Stimulated activated CD4-positive, alpha-beta T cell treated with anti-CD3 and anti-CD28 coated beads, Interleukin-1b, Interleukin-23, amount 100 ng/mL, for 24 hours (primary cell): ENCODE measurements at places on chromosomes 6 and 20.

DNA sequence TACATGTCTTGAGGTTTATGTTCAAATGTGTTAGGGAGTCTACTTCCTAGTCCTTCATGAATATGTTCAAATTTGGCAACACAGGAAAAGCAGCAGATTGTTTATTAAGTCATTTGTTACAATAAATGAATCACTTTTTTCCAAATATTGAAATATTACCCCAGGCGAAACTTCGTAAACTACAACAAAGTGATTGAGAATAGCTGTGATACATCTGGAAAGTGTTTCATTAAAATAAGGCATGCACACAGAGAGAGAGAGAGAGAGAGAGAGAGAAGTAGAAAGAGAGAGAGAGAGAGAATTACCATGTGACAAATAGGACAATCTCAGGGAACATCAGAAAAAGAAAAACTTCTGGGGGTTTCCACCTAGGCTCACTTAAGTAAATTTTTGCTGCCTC is 363.1 kb upstream of the PTCHD4 start:
- DNase-seq: no peak

DNA sequence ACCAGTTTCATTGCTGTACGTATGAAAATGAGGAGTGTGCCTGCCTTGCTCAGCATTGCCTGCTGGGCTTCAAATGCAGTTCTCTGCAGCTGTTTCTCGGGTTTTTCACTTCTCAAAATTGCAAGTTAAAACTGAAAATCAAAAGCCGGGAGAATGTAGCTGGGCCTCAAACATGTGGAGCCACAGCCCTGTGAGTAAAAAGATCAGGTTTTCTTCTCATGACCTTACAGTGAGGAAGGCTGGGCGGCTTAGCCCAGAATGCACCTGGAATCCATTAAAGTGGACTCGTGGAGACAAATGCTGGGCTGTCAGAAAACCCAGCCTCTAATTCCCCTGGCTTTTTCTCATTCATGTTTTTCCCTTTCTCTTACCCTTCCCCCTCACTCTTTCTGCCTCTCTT is 34.4 kb downstream of the DSE start:
- DNase-seq: no peak

DNA sequence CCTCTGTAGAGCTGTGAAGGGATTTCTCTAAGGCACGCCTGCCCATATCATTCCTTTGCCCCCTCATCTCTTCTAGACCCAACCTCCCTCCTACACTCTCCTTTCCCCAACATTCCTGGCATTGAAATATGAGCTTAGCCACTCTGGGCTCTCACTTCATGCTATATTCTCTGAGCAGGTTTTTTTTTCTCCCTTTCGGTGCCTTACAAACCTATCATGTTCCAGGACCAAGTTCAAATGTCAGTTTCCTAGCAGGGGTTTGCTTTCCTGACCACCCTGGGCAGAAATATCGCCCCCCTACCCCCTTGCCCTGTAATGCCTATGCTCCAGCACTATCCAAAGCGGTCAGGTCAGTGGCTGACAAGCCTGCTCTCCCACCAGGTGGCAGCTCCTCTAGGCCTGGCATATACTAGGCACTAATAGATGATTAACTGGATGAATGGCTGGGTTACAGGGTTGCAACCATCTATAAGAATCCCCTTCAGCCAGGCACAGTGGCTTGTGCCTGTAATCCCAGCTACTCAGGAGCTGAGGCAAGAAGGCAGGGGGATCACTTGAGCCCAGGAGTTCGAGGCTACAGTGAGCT is 25.7 kb upstream of the AAR2 start:
- no peak for DNase-seq

DNA sequence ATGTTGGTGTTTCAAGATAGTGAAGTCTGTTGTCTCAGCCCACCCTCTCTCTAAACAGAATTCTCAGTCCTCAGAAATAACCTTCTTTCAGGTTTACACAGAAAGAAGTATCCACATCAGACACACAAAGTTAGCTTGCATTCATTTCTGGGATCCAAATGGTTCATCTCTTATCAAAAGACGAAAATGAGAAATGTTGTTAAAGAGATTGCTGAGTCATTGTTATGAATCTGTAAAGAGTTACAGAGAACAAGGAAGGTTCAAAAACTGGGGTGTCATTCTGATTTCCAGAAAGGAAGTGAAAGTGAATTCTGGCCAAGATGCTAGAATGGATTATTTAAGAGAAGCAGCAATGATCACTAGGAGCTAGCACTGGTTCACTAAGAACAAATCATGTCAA is 90.5 kb upstream of the ATXN1 start:
- no peak for DNase-seq

DNA sequence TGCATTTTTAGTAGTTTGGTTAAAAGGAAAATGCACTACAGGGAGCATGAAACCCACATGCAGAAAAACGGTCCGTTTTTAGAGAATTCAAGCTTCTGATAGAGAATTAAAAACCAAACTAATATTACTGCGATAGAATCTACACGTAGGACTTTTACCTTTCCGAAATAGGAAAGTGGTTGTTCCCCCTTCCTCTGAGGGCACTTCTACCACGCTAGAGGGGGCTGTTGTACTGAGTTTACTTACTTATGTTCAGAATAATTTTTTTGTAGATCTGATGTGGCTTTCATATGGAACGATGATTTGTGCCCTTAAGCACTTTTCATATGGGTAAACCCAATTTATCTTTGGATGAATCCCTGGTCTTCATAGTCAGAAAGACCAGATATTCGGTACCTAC is 264.3 kb upstream of the PLN start:
- no peak for DNase-seq

GRCh38 chr6:131059486-131059885 is 3.6 kb downstream of the EPB41L2 start:
- DNase-seq: no peak

- no peak for DNase-seq
These were observed 222.1 kb downstream of the LAMA2 start for GRCh38 chr6:129105035-129105434.

DNA sequence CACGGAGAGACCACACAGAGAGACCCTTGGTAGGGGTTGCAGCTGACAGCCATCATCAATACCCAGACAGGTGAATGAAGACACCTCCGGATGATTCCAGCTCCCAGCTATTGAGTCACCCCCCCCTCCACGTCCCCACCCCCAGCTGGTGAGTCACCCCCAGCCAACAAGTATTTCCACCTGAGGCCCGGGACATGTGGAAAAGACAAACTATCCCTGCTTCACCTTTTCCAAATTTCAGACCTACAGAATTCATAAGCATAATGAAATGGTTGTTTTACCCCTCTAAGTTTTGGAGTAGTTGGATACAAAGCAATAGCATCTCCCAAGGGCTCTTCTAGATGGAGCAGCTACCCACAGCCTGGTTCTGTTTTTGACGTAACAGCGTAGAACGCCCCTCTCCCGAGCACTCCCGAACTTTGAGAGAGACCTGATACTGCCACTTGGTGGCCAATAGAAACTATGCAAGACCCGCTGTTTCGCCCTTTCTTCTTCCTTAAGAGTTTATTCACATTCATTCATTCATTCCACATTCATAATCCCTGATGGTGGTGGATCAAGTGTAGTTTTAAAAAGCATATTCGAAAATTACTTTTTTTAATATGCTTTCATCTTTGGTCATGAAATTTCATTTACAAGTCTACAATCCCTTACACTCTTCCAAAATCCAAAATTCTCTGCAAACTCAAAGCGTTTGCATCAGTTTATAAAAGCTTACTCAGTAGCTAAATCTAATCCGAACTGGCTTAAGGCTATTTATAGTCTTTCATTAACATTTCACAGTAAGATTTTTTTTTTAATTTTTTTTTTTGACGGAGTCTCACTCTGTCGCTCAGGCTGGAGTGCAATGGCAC is 15.1 kb upstream of the PPP1R16B start:
- no peak for DNase-seq
